ENCODE measurements at places on chromosomes 6 and 20. TPM values are rescaled to one million over a fixed set of nuclear protein-coding genes. Genes with fewer than 3 reads are reported as not detected.

CPNE5 gene
- total RNA-seq: 20.3 TPM

HLA-DQA1 gene
- total RNA-seq: 9.2 TPM

SYCP2L gene
- 1.8 TPM for total RNA-seq

KCNK15 gene
- total RNA-seq: 9.1 TPM

STMND1 gene
- not detected for total RNA-seq

LRFN2 gene
- not detected for total RNA-seq

ZGPAT gene
- total RNA-seq: 22.5 TPM

ZNF334 gene
- total RNA-seq: 7.3 TPM

- no peak for DNase-seq
Observed at GRCh38 chr6:110322151-110322873, 35.8 kb downstream of the METTL24 start.

DNA sequence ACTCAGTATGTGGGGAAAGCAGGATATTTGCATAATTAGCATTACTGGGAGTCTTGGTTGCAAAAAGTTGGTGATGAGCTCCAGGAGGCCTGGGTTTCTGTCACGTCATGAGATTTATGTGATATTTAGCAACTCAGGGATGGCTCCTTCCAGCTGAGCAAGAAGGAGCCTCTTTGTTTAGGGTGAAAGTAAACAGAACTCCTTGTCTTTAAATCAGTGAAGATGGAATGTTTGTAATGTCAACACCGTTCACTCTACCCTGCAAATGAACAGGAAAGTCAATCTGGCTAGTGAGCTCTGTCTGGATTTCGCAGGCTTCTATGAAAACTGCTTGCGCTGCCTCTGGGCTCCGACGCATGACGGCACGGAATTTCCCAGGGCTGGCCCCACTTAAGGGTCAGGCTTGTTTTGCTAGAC, 86.9 kb downstream of the PXDC1 start:
- DNase-seq: no peak

DNA sequence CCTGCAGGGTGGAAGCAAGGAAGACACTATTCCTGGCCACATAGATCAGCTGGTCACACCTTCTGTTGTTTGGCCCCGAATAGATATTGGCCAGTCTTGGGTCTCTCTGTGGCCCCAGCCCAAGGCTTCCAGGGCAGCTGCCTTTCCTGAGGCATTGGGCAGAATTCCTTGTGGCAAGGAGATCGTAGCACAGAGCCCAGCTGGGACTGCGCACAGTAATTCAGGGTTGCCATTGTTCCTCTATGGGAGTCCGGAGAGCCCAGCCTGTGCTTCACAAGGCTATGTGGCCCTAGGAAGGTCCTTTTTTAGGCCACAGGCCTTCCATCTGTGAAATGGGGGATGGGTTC, 6.9 kb downstream of the SGK2 start:
- no peak for DNase-seq

GRCh38 chr6:44576132-44576631, 188.7 kb downstream of the CDC5L start:
- DNase-seq: no peak

- DNase-seq: no peak
Observed at GRCh38 chr6:137736911-137737310, 130.1 kb upstream of the TNFAIP3 start.

- DNase-seq: no peak
Observed at GRCh38 chr20:1975291-1975690, 18.6 kb downstream of the PDYN start.

DNA sequence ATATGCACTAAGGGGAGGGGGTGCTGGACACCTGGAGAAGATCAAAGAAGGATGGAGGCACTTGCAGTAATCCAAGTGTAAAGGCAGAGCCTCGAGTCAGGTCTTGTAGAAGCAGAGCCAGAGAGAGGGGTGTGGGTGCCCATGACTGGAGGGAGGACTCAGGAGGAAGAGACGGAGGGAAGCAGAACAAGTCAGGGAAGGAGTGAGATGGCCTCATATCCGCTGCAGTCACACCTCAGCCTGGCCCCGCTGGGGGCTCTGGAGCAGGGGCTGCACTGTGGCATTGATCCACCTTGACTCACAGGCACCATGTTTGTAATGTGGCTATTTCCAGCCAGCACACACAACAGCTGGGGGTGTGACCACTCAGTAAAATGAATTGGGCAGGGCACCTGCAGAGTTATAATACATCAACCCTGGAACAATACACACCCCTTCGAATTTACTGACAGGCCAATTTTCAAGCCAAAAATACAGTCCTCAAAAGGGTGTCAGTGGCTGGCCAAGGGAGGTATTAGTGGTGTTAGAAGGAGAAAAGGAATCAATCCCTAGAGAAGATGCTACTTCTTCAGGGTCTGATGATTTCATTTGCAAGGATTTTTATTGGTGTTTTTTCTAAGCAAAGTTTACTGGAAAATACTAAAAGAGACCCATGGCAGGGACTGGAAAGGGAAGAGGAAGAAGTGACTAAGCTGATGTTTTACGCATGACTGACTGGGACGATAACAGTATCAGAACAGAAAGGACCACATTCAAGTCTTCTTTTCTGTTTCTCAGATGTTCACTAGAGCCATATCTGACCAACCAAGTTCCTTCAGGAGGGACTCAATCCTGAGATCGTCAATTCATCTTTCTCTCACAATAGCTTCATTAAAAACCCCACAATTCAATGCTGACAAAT, 18.9 kb upstream of the NXT1 start:
- DNase-seq: no peak

DNA sequence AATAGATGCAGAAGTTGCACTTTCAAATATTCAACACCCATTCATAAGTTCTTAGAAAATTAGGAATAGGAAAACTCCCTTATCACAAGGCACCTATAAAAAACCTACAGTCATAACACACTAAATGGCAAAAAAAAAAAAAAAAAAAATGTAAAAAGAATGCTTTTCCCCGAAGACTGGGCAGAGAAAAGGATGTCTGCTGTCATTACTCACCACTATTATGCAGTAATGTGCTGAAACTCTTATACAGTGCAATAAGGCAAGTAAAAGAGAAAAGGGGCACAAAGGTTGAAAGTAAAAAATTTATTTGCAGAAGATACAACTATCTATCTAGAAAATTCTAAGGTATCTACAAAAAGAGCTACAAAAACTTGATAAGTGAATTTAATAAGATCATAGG, 607.8 kb upstream of the ARID1B start:
- no peak for DNase-seq

DNA sequence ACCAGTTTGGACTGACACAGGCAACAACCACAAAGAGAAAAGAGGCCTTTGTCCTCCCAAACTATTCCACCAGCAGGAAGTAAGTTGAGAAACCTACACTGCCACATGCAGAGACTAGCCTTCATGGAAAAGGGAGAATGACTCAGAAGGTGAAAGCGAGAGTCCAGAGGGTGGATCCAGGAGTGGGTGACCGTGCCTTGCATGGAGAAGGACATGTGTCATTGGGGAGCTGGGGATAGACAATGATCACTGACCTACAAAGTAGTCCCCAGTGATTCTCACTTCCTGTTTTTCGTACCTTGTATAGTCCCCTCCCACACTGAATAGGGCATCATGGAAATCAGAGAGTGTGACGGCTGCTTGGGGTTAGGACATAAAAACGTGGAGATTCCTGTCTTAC, 91.9 kb downstream of the MYLK4 start:
- DNase-seq: no peak

GRCh38 chr6:132789396-132789776, 9.1 kb downstream of the SLC18B1 start:
- no peak for DNase-seq

GRCh38 chr6:105459864-105460263, 57.0 kb upstream of the PREP start:
- DNase-seq: no peak

DNA sequence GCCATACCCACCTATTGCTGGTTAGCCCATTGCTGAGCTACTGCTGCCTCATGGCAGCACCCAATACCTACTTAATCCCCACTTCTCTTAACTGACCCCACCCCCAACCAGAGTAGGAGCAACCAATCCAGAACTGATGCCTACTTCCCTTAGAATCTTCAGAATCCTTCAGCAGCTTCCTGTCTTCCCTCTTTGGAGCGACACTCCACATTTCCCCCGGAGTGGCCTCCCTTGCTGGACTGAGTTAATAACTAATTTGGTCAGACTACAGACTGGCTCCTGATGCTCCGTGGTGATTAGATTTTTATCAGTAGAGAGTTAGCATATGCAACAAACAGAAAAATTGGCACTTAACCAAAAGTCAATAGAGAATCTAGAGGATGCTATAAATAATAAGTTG, 51.2 kb upstream of the UBR2 start:
- DNase-seq: no peak

GRCh38 chr6:168299541-168300511, 19.8 kb downstream of the DACT2 start:
- no peak for DNase-seq

DNA sequence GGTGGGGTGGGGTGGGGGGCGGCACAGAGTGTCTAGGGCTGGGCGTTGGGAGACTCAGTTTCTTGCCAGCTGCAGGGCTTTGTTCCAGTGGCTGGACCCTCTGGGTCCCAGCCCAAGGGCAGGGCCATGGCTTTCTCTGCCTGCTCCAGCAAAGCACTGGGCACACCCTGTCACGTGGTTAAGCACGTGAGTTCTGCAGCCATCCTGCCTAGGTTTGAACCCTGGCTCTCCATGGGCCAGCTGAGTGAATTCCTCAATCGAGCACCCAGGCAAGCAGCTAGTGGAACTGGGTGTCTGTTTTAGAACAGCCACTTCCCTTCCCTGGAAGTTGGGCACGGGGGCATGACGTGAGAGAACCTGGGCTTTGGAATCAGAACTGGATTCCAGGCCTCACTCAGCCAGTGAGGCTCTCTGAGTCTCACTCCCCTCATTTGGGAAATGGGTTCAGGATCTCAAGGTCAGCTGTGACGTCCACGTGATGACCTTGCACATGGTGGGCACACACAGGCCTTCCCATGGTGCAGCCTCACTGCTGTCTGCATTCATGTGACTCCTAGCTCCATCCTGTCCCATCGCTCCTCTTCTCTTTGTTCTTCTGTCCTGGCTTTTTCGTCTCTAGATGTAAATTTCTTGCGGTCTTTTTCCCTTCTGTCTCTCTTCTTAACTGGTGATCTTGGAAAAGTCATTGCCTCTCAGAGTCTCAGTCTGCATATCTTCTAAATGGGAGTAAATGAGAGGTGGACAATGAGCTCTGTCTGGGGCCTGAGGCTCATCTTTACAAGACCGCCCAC, 45.9 kb downstream of the NOL4L start:
- no peak for DNase-seq

GRCh38 chr20:23145281-23145700, 59.2 kb upstream of the CD93 start:
- DNase-seq: no peak

GRCh38 chr20:24633521-24633920, 164.1 kb downstream of the SYNDIG1 start:
- DNase-seq: no peak

GRCh38 chr20:3227936-3228749, 10.8 kb downstream of the SLC4A11 start:
- no peak for DNase-seq

DNA sequence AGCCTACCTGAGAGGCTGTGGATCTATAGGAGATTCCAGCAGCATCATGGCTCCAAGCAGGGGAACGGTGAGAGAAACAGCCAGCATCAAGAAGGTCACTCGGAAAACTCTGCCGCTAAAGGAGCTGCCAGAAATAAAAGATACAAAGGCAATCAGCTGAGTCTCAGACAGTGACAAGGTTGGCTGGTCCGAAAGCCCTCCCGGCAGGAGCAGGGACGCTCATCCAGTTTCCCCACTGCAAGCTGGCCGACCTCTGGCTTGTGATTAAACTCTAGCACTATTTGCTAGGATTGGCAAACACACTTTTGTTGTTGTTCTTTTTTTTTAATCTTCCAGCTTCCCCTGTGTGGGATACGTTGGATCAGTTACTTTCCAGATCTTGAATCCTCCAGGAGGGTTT, 8.7 kb downstream of the APMAP start:
- no peak for DNase-seq

GRCh38 chr6:33846226-33846625, 42.4 kb upstream of the MLN start:
- no peak for DNase-seq

- no peak for DNase-seq
Observed at GRCh38 chr6:106273087-106273486, 52.5 kb downstream of the ATG5 start.

DNA sequence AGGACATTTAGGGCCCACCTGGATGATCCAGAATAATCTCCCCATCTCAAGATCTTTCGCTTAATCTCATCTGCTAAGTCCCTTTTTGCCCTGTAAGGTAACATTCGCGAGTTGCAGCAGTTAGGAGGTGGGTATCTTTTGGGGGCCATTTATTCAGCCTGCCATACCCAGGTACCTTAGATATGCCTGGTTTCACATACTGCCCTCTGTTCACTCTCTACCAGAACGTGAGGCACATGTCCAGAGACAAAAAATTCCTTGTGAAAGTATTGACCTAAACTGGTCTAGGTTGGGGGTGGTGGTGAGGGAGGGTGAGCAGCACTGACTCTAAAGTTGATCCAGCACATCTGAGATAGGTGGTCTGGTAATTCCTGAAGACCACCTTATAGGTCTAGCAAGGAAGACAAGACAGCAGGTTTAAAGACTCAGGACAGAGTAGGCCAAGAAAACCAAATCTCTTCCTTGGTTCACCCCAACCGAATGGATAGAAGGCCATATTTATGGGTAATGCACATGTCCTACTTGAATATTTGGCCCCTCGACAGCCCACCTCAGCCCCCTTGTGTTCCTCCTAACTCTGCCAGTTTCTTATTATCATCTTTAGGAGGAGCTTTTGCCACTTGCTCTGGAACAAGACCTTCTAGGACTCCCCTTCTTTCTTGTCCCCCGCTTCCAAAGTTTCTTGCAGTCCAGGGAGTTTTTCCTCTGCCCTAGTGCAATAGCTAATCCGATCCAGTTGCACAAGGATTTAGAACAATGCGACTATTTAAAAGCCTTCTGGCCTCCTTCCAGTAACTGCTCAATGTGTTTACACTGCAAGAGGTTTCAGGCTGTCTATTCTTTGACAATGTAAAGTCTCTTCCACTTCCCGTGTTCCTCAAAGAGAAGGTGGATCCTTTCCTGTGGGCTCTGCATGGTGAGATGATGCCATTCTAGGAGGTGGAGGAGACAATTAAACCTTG, 213.0 kb upstream of the LAMP5 start:
- no peak for DNase-seq

- DNase-seq: no peak
Observed at GRCh38 chr20:57114290-57115005, 152.0 kb downstream of the BMP7 start.

GRCh38 chr6:160356074-160356744, 8.0 kb downstream of the SLC22A3 start:
- DNase-seq: no peak

GRCh38 chr6:150409576-150410066, 40.8 kb downstream of the IYD start:
- peak; percentile 65 for DNase-seq

GRCh38 chr6:18302561-18303439, 38.5 kb upstream of the DEK start:
- DNase-seq: no peak

DNA sequence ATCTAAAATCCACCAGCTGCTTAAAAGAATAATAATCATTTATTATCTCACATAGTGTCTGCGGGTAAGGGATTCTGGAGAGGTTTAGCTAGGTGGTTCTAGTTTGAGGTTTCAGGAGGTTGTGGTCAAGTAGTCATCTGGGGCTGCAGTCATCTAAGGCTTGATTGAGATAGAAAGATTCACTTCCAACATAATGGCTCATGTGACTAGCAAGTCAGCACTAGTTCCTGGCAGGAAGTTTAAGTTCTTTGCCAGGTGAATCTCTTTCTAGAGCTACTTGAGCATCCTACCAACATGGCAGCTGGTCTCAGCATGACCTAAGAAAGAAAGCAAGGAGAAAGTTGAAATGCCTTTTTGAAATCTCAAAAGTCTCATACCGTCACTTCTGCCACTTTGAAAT, 128.8 kb downstream of the EDN1 start:
- DNase-seq: no peak
